Activated T-cell treated with anti-CD3 and anti-CD28 coated beads for 24 hours (primary cell): ENCODE measurements at places on chromosomes 12 and 14.
A peak's percentile ranks its signal among the peaks of the same experiment; 100 is the strongest.

DNA sequence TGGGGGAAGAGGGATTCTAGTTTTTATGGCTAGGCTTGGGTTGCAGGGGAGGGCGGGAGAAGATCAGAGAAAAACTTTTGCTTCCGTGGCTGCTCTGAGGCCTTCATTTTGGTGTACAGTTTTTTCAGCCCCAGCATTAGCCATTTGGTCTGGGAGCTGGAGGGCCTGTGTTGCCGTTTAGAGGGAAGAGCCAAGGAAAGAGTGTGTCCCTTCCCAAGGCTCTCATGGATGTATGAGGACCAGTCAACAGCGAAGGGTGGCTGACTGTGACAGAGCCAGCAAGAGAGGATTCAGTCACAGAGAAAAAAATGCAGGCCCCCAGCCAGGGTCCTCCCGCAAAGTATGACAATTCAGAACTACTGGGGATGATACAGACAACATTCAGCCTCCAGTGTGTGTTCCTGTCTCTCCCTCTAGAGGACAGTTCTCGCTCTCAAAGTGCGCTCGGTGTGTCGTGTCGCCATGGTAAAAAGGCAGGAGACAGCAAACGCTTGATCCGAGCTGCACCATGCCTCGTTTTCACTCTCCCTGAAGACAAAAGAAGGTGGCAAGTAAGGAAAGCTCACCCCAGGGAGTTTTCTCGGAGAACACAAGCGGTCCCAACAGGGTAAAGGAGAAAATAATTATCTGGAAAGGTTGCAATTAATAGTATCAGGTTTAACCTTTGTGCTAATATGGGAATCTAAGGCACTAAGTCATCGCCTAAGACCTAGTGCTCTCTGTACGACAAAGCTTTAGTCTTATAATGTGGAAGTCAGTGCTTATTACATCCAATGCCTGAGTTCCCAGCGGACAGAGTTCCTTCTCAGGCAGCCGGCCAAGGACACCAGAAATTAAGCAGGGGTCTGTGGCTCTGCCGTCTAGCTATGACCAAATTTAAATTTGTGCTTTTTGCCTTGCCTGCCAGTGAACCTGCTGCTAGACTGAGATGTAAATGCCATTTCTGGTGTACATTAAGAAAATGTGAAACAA, 157.3 kb upstream of the PLXNC1 start:
- DNase-seq: no peak

DNA sequence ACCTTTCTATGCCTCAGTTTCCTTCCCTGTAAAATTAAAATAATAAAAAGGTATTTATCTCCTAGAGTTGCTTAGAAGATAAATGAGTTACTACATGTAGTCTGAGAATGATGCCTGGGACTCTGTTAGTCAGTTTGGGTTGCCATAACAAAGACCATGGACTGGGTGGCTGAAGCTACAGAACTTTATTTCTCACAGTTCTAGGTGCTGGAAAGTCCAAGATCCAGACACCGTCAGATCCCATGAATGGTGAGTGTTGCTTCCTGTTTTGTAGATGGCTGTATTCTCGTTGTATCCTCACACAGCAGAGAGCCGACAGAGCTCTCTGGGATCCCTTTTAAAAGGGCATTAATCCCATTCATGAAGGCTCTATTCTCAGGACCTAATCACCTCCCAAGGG, 64.0 kb upstream of the LTA4H start:
- DNase-seq: no peak

- peak; percentile 20 for DNase-seq
Observed at GRCh38 chr12:106288494-106289195, 13.9 kb upstream of the TCP11L2 start.

GRCh38 chr12:45315462-45315861, 99.6 kb downstream of the ANO6 start:
- DNase-seq: no peak

GRCh38 chr14:56247495-56248200, 129.4 kb downstream of the PELI2 start:
- DNase-seq: no peak

DNA sequence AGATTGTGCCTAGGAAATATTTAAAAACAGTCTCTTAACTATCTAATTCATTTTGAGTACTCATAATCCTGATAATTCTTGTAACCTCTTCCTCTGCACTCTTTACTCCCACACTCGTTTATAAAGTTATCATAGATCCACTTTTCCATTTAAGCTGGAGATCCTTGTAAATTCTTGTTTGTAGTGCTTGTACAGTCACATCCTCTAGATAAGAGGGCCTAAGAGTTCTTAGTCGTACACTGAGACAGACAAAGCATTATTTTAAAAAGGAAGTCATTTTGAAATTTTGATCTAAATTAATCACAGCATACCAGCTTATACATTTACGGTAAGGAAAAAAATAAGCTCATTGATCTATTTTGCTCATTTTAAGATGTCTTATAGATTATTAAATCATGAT, 42.5 kb downstream of the LMO3 start:
- DNase-seq: no peak

GRCh38 chr14:51895375-51895774, 35.0 kb downstream of the GNG2 start:
- DNase-seq: no peak

- DNase-seq: no peak
Observed at GRCh38 chr12:52070185-52070925, 577 bp downstream of the ATG101 start.

DNA sequence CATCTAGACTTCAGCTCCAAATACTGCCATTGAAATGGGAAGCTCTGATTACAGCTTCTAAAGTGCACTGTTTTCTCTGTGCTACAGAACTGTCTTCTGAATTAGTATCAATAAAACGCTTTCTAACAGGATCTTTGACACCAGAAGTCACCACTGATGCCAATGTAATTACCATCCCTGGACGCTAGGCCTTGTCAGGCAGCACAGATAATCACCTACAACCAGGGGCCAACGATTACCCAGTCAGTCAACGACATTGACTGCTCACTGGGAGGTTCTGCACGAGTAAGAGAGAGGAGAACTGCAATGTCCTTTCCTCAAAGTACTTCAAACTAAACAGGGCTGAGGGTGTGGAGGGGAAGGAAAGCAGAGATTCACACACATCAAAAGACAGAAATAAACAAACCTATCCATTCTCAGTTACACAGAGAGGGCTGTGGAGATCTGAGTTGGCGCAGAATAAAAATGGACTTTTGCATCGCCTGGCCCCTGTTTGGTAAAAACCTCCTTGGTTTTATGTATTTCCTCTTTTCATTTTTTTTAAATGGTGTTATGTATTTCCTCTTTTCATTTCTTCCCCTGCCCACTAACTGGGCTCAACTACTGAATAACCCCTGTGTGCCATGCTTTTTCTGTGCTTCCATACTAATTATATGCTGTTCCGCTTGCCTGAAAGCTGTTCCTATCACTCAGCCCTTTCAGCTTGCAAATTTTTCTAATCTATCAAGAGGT, 492.2 kb downstream of the APAF1 start:
- no peak for DNase-seq

DNA sequence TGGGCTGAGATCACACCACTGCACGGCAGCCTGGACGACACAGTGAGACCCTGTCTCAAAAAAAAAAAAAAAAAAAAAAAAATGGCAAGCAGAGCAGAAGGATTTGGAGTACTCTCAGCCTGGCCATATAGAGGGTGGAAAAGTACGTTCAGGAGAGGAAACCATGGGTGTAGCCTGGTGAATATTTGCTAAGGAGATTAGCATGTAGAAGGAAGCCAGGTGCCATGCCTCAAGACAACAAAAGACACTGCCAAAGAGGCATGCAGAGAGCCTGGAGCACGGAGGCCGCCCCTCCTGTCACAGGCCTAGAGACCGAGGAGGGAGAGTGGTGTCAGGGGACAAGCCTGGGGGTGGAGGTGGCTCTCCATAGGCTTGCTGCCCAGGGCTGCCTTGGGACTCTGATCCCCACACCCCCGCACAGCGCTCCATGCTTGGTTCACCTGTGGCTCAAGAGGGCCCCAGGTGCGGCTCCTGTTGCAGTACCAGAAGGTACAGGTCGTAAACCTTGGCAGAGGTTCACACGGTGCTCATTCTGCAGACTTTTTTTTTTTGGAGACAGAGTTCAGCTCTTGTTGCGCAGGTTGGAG, 27.9 kb upstream of the DEGS2 start:
- DNase-seq: no peak

GRCh38 chr14:88049936-88050335, 45.0 kb downstream of the GPR65 start:
- no peak for DNase-seq

GRCh38 chr12:51869931-51870330, 18.0 kb upstream of the ANKRD33 start:
- no peak for DNase-seq

- DNase-seq: no peak
Observed at GRCh38 chr12:22014041-22014782, 31.8 kb upstream of the CMAS start.

DNA sequence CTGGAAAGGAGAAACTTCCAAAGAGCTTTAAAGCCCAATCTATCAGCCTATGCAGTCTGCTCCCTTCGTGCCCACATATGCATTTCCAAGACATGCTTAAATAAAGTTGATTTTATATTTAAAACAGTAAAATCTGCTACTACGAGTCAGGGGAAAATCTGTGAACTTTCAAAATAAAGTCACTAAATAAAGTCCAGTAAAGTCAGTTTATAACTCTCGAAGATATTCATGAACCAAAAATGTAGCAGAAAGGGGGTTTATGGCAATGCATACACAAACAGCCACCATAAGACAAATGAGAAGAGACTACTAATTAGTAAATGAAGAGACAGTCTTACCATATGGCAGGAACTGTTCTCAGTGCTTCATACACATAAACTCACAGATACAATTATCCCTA, 19.7 kb downstream of the AREL1 start:
- DNase-seq: no peak

DNA sequence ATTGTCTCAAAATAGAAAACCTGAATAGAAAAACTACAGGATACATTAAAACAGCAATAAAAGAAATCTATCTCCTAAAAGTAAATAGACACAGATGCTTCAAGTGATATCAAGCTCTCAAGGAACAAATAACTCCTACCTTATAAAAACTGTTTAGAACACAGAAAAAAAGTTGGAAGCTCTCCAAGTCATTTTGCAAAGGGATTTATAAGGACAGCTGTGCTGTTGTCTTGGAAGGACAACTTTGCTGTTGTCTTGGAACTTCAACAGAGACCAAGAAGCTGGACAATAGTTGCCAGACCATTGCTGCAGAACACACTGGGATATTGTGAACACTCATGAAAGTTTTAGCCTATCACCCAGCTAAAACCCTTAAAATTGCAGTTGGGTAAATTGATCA, 780.7 kb downstream of the FLRT2 start:
- no peak for DNase-seq

GRCh38 chr12:127720334-127720733, 546.6 kb upstream of the TMEM132C start:
- no peak for DNase-seq

DNA sequence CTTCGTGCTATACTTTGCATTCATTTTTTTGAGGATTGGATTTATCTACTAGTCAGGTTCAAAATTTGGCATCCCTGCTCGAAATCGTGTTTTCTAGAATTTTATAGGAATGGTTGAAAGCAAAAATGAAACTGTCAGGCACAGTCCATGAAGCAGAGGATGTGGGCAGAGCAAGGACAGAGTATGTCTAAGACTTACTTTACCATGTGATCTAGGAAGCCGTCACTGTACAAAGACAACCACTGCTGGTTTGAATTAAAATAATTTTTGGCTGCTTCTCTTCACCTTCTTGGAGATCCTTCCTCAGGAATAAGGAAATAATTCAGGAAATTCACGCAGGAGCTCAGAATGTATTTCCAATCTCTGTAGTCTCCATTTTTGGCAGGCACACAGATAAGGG, 31.6 kb upstream of the SGPP1 start:
- DNase-seq: no peak

GRCh38 chr12:103301642-103302591, 193.9 kb downstream of the C12orf42 start:
- no peak for DNase-seq

GRCh38 chr14:21025371-21026273, 761 bp upstream of the NDRG2 start:
- no peak for DNase-seq

DNA sequence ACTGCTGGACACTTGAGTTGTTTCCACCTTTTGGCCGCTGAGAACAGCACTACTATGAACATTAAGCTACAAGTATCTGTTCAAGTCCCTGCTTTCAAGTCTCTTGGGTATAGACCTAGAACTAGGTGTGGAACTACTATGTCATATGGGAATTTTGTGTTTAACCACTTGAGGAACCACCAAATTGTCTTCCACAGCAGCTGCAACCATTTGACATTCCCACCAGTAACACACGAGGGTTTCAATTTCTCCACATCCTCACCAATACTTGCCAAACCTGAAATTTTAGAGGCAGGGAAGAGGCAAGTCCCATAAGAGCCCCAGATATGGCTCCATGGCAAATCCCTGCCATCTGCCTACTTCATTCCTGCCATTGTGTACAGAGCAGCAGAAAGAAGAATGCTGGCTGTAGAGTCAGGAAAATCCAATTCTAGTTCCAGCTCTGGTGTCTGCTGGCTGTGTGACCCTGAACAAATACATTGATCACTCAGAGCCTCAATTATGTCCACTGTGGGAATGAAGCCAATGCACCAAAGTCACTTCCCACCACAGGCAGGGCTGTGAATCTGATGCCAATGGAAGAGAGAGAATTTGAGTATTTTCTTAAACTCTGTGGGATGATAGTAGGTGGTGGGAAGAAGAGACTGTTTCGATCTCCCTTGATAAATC, 17.8 kb downstream of the PITPNM2 start:
- DNase-seq: no peak
